ENCODE measurements at places on chromosomes 3 and 15.

GRCh38 chr3:142958707-142959106, 4.8 kb downstream of the PAQR9 start:
- no peak for DNase-seq

- no peak for DNase-seq
Measured at GRCh38 chr3:101010296-101010695, 17.1 kb upstream of the ABI3BP start.

- no peak for DNase-seq
Measured at GRCh38 chr15:75249726-75250125, 8.4 kb upstream of the GOLGA6C start.

GRCh38 chr3:182136008-182136910, 424.5 kb downstream of the SOX2 start:
- DNase-seq: no peak

DNA sequence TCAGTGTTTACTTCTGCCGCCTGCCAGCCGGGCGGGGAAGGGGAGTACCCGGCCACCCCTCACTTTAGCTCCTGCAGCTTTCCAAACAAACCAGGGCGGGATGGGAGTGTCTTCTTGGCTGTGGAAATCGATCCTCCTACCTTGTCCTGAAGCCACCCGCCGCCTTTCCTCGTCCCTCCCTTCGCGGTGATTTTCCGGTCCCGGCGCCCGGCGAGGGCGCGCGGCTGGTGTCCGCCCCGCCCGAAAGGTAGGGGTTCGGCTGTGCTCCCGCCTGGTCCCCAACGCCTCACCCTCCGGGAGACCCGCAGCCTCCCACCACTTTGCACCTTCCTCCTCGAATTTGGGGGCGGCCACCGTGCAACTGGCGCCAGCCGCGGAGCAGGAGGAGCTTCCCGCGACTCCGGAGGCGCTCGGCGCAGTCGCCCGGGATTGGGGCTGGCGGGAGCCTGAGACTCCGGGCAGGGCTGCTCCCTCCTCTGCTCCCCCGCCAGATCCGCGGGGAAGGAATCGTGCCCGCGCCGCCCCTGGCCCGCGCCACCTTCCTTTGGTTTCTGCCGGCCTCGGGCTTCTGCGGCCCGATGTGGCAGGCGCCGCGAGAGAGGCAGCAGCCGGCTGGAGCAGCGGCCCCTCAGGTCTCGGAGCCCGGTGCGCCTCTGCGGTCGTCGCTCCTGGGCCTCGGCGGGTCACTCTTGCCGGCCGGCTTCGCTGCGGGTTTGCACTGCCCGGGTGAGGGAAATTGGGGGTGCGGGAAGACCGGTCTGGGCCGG, 30.7 kb upstream of the ST3GAL6 start:
- no peak for DNase-seq

DNA sequence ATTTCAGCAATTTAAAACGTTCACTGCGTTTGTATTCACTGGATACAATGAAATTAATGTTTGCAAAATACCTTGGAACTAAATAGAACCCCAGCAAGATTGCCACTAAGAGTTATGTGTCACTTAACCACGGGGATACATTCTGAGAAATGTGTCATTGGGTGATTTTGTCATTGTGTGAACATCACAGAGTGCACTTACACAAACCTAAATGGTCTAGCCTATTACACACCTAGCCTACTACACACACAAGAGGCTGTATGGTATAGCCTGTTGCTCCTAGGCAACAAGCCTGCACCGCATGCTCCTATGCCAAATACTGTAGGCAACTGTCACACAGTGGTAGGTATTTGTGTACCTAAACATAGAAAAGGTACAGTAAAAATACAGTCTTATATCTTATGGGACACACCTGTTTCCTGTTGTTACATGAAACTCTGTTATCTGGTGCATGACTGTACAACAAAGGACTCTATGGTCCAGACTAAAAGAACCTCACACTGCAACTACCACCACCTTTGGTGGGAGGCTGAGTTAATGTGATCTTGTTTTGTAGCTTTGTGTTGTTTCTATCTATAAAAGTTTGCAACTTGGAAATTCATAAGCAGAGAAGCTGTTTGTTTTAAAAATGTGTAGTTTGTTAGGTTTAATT, 92.2 kb upstream of the NTRK3 start:
- DNase-seq: no peak

- no peak for DNase-seq
Measured at GRCh38 chr3:12115849-12116248, 42.9 kb downstream of the TIMP4 start.

DNA sequence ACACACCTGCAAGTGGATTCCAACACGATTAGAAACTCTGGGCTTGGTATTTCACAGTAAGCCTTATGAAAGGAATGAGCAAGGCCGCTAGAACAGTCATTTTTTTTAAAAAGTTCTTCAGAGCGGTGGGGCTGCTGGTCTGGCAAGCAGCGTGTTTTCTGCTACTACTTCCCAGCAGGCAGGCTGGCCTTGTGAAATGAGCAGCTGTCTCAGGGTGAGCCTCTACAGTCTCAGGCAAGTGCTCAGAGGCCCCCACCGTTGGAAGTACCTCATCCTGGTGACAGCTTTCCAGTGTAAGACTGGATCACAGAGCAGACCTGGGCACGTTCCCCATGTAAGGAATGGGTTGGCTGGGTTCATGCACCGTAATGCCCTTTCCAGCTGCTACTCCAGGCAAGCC, 119.2 kb downstream of the LRIG1 start:
- DNase-seq: no peak
